Activated CD4-positive, alpha-beta T cell treated with anti-CD3 and anti-CD28 coated beads for 24 hours (primary cell): ENCODE measurements at places on chromosomes 4 and X.

- DNase-seq = no peak
Observed at GRCh38 chrX:10040961-10041360, 73.8 kb downstream of the CLDN34 start.

DNA sequence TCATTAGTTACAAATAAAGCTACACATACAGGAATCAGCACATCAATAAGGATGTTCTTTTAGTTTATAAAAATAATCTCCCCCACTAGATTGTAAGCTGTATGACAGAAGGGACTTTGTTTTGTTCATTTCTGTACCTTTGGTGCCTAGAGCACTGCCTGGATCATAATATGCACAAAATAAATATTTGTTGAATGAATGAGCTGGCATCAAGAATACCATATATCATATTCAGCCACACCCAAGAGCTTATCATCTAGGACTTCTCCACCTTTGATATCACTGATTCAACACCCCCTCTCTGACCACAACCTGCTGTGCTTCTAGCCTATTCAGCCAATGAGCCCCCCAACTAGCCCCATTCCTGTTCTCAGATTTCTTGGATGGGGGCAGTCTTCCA is 10.6 kb downstream of the SYTL4 start:
- no peak for DNase-seq

GRCh38 chrX:9420275-9421265 is 44.3 kb upstream of the TBL1X start:
- no peak for DNase-seq

- no peak for DNase-seq
Observed at GRCh38 chr4:159764343-159764952, 661.6 kb downstream of the RAPGEF2 start.

DNA sequence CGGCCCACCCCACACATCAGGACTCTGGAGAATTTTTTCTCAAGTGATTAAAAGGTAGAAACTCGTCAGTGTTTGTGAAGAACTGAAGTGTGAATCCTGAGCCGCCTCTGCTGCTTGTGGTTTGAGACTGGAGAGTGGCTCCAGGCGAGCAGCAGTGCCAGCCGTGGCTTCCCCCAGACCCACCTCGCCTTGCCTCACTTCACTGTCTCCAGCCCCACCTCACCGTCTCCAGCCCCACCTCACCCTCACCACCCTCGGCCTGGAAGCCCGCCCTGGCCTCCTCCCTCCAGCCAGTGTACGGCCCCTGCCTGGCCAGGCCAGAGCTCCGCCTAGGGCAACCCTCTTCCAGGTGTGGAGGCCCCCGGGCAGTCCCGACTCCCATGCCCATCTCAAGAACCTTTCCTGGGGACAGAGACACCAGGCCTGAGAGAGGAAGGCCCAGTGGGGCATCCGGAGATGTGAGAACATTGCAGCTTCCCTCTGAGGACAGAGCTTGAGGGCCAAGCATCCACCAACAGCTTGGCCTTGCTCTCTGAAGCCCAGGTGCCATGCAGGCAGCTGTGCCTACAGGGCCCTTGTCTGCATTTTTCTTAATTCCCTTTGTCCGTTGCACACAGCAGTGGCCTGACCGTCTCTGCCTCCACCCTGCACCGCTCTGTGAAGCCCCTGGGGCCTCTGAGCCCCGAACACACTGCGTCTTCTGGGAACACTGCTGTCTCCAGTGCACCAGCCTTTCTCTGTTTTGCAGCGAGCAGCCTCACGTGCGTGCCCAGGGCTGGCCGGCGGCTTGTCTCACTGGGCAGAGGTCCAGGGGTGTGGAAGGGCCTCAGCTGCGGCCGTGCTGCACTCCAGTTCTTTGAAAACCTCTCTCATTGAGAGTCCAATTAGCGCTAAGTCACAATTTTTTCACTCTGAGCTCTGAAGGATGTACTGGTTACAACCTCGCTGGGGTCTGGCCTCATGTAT is 13.8 kb downstream of the SH3BP2 start:
- DNase-seq = no peak

- no peak for DNase-seq
Observed at GRCh38 chr4:168487282-168488035, 7.2 kb upstream of the DDX60L start.

GRCh38 chr4:38154252-38154651 is 194.1 kb downstream of the PTTG2 start:
- DNase-seq = no peak

DNA sequence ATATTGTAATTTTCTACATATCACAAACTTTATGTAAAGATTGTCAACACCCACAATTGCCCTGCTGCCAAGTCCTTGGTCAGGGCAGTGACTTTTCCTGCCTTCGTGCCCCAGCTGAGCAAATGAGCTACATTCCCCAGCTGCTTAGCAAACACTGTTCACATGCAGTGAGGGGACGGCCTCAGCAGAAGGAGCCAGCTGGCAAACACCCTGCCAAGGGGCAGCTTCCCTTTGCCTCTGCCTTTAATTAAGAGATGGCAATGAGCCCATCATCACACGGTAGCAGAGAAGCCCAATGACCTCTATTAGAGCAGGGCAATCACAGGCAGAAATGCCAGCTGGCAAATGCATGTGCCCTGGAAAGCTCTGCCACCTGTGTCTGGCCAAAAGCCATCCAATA is 253.4 kb downstream of the EPHA5 start:
- DNase-seq = no peak

DNA sequence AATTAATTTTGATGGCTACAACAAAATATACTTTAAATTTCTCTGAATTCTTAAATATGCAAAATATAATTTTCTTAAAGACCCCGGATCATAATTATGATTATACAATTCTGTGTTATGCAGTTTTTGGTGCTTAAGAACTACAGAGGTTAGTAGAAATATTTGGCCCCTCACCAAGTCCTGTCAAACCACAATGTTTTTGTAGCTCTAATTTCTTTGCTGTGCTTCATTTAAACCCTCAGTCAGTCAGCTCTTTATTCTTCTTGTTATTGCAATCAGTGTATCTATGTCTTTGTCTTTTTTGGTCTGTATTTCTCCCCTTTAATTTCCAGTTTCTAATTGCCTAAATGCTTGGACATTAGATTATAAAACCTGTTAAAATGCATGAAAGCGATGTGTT is 186.1 kb downstream of the CAMK2D start:
- DNase-seq = no peak

DNA sequence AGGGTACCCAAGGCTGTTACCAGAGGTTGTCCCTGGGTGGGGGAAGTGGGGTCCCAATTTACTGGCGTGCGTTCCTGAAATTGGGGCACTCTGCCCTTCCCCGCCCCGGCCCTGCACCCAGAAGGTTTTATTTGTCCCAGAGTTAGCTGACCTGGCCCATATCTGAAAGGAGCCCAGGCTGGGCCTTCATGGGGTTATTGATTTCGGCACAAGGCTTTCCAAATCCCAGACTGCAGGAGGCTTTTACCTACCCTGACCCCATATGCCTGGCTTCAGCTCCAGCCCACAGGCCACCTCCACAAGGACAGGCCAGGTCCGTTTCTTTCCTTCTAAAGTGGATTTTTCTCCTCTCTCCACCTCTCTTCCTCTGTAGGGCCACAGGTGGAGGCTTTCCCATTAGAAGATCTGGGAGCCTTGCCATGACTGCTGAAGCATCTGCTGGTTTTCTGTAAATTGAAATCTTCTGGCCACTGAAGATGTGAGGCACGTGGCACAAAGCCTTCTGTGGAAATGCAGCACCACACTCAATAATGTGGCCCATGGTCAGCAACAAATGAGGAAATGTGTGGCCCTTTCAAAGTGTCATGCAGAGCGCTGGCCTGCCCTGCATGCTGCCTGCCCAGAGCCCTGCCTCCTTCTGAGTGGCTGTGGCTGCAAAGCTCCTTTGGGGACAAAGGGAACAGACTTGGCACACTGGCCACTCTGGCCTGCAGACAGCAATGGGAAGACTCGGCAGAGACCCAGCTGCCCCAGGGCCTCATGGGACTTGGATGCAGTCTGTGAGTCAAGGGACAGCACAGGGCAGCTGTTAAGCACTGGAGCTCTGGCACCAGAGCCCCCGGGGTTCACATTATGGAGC is 43.1 kb upstream of the MTM1 start:
- no peak for DNase-seq

DNA sequence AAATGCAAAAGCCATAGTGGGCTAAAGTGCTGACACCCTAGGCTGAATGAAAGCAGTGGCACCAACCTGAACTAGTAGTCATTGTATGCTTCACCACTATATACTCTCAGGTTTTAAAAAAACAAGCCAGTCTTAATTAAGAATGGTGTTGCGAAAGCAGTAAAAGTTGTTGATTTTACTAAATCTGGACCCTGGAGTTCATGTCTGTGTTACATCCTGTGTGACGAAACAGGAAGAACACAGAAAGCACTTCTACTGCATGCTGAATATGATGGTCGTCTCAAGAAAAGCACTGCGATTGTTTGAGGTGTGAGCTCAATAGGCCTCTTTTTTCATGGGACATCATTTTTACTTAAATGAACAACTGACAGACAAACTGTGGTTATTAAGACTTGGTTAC is 24.2 kb upstream of the GDPD2 start:
- DNase-seq = no peak

DNA sequence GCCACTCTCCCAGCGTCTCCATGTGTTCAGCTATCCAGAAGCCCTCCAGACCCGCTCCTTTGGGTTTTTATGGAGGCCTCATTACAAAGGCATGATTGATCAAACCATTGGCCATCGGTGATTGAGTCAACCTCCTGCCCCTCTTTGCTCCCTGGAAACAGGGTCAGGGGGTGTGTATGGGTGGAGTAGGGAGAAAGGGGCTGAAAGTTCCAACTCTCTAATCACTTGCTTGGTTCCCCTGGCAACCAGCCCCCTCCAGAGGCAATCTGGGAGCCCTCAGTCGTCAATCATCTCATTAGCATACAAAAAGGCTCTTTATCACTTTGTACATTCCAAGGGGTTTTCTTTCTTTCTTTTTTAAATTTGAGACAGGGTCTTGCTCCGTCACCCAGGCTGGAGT is 2.3 kb downstream of the TRIM2 start:
- DNase-seq = no peak

GRCh38 chr4:96352051-96352517 is 512.2 kb downstream of the PDHA2 start:
- DNase-seq = no peak

DNA sequence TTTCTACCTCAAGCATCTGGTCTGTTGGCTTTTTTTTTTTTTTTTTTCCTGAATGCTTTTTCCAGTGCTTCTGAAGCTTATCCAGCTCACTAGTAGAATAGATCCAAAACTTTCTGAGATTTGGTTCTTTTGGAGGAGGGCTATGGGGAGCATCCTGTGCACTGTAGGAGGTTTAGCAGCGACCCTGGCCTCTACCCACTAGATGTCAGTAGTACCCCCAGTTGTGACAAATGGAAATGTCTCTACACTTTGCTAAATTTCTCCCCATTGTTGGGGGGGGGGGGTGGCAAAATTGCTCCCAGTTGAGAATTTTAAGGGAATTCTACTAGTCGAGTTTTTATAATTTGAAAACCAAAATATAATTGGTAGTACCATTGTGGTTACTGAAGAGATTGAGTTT is 23.0 kb upstream of the PPA2 start:
- DNase-seq = no peak

DNA sequence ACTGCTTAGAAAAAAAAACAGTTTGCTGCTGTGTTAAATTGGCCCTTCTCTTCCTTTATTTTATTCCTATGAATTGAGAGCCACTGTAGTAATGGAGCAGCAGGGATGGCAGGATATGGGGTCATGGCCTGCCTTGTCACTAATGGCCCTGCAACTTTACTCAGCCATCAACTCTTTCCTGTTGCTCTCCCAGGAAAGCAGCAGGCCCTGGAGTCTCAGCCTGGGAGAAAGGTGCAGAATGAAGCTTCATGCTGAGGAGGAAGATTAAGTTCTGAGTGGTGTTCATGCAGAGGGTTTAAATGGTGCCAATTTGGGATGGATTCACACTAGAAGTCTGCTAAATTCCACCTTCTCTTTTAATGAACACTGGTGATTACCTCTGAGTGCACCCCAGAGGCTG is 285.6 kb downstream of the GPAT3 start:
- no peak for DNase-seq

GRCh38 chrX:17291171-17291900 is 83.7 kb upstream of the NHS start:
- no peak for DNase-seq

DNA sequence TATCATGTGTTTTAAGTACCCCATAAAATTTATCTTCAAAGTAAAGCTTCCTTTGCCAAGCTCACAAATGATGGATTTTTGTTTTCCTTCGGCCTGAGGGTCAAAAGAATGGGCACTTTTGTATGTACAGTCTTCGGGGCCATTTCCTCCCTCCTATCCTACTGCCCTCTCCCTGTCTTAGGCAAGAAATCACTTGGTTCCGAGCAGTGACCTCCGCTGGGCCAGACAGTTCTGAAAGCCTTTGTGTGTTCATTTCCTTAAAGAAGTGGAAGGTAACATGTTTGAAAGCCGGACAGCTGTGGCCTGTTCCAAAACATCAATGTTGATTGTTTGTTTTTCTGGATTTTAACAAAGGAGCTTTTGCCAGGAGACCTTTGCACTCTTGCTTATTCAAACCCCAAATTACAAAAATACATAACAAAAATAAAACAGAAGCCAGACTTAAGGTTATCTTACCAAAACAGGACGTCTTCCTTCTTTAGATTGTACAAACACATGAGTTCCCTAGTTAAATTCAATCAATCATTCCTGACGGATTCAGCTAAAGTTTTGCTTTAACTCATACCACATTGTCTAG is 110.6 kb upstream of the LIMCH1 start:
- no peak for DNase-seq

DNA sequence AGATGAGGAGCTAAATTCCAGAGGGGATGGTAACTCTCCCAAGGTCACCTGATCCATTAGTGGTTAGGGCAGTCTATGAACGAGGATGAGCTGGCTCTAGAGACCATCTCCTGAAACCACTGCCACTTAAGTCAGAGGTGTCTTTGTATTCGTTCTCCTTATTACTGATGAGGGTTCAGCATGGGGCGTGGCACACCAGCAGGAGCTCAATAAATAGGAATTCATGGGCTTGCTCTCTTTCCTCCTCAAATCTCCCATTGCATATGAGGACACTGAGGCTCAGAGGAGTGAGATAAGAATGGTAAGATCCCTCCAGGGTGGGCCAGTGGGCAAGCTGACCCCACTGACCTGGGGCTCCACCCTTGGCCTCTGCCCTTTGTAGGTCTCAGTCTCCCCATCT is 1.7 kb upstream of the GATA1 start:
- no peak for DNase-seq

- no peak for DNase-seq
Observed at GRCh38 chr4:138588501-138588900, 346.4 kb upstream of the SLC7A11 start.

DNA sequence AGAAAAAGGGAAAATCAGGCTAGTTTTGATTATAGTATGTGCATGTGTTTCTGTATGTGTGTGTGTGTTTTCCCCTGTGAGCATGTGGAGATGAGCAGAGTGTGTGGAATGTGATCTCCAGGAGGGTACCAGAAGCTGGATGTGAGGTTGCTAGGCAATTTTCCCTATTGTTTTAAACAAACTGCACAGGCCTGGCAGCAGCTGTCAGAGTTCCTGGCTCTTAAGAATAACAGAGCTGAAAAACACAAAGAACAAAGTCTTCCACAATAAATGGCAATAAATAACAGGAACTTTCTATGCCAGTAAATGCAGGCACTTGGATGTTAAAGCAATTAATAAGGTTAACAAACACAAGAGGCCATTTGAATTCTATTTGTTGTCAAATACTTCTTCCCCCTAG is 344.6 kb upstream of the CTSO start:
- no peak for DNase-seq
